ENCODE measurements at places on chromosomes 2 and 18.
A peak's percentile ranks its signal among the peaks of the same experiment; 100 is the strongest.

GRCh38 chr2:218732761-218733158 is 22.1 kb downstream of the TTLL4 start:
- no peak for DNase-seq

DNA sequence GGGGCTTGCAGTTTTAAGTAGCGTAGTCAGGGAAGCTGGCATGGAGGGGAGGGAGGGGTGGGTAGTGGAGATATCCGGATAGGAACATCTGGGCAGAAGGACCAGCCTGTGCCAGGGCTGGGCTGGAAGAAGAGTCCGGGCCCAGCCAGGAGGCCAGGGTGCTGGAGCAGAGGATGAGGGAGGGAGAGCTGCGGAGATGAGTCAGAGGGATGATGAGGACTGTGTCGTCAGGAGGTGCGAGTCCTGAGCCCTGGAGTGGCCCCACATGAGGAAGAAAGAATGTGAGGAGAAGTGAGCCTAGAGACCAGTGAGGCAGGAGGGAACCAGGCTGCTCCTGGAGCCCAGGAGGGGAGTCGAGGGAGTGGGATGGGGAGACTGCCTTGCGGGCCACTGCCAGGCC is 82.4 kb downstream of the CTIF start:
- no peak for DNase-seq

DNA sequence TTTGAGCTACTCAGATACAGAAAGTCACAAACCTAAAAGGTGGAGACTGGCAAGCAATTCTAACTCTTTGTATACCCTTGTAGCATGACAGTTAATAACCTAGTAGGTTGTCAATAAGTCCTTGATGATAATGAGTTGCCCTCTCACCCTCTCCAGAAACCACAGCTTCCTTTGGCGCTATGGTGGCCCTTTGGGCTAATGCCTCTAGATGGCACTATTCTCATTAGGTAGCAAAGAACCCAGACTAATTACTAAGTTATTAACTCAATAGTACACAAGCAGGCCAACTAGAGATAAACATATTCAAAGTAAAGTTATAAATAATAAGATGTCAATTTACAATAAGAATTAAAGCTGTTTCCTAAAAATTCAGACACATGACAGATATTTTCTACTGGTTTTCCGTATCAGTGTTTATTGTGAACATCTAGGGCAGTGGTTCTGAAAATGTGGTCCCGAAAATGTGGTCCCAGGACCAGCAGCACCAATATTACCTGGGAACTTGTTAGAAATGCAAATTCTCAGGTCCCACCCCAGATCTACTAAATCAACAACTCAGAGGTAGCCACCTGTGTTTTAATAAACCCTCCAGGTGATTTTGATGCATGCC is 41.1 kb downstream of the LDAH start:
- DNase-seq = no peak

- DNase-seq = no peak
Observed at GRCh38 chr2:235141411-235142128, 189.8 kb downstream of the SH3BP4 start.

- DNase-seq = no peak
Observed at GRCh38 chr2:212919238-212919637, 232.2 kb downstream of the IKZF2 start.

GRCh38 chr18:76489081-76489480 is 6.0 kb downstream of the ZNF516 start:
- DNase-seq = no peak

DNA sequence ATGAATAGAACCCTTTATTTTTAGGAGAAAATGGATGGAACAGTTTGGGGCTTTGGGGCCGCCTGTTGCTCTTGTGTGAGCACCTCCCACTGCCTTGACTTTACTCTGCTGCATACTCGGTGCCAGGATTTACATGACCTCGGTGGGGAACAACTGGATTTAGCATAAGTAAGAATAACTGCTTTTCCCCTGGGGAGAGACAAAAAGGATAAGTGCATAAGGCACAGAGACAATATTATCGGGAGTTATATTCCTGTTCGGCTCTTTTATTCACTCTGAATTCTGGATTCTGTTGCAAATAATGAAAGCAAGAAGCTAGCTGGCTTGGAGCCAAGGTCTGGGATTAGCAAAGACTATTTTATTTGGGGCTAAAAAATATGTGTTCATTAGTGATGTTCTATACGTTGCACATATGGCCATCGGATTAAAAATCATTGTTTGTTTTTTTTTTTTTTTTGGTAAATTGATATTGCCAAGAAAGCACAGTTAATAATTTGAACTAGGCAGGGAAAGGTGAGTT is 69.8 kb downstream of the CYBRD1 start:
- no peak for DNase-seq

DNA sequence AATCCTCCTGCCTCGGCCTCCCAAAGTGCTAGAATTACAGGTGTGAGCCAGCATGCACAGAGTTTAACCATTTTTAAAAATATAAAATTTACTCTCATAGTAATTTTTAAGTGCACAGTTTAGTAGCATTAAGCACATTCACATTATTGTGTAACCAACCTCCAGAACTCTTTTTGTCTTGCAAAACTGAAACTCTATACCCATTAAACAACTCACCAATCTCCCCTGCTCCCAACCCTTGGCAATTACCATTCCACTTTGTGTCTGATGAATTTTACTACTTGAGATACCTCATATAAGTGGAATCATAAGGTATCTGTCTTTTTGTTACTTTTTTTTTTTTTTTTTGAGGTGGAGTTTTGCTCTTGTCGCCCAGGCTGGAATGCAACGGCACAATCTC is 112.5 kb downstream of the BMPR2 start:
- DNase-seq = no peak

GRCh38 chr2:241933179-241933911 is 63.8 kb downstream of the RTP5 start:
- DNase-seq = no peak

DNA sequence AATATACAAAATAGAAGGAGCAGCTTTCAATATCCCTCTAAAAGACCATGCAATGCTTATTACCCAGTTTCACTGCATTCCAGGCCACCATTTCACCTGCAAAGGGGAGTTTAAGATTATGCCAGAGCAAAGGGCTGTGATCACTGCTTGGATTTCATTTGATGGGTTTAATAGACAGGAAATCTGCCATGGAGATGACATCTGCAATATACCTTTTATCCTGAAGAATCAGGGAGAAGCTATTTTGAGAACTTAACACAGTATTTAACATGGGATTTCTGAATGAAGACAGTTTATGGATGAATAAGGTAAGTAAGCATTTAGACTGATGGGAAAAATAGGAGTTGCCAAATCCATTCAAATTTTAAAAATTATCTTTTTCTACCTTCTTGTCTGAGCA is 303.0 kb upstream of the SLC8A1 start:
- DNase-seq = no peak

- no peak for DNase-seq
Observed at GRCh38 chr18:9766076-9766481, 58.0 kb downstream of the RAB31 start.

- DNase-seq = no peak
Observed at GRCh38 chr18:55497825-55498403, 90.1 kb downstream of the TCF4 start.

GRCh38 chr2:144516981-144517865 is 2.7 kb downstream of the ZEB2 start:
- DNase-seq = peak; percentile 66

- DNase-seq = no peak
Observed at GRCh38 chr18:11885278-11885947, 22.7 kb downstream of the MPPE1 start.

DNA sequence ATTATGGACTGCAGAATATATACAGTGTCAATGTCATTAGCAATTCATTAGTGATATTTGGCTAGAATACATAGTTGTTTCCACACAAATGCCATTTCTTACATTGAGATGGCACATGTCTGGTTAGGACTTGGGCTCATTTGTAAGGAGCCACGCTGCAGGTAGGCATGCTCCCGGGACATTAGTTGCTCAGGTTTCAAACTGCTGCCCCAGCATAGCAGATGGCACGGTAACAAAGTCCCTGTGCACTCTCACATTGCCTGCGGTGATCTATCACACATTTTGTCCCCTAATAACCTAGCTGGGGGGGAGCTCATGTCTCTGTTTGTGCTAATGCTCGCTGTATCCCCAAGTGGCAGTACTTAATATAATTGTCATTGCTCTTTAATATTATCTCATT is 185.1 kb downstream of the NEDD4L start:
- no peak for DNase-seq

DNA sequence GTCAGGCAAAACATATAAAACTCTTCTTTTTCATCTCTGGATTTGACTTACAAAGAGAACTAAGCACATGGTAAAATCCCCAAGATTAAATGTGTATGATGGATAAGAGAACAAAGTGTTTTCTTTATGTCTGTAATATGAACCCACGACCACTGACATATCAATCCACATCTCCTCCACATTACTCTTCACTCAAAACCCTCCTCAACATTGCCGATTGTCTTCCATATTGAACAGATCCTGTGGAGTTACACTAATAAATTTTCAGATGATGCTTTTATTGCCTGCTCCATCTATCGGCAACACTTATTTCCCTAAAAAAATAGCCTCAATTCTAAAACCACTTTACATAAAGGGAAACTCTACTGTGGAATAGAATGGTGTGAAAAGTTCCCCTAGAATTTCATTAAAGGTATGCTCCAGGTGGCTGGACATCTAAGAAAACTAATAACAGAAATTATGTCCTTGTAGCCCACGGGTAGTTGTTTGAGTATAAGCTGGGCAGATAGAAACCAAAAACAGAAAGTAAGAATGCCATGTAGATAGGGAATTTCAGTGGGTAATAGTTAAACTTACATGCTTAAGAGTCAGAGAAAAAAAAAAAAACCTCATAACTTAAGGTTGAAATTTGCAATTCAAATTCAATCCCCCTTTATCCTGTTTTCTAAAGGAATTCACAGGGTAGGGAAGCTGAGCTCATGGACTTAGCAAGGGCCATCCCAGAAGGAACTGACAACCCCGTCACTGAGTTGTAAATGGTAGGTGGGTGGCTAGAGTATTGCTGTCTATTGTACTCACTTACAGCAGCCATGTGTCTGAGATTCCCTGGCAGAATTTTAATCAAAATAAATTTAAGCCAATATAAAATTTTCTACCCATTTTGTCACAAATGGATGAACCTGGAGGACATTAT is 305.4 kb upstream of the LYPD1 start:
- no peak for DNase-seq

DNA sequence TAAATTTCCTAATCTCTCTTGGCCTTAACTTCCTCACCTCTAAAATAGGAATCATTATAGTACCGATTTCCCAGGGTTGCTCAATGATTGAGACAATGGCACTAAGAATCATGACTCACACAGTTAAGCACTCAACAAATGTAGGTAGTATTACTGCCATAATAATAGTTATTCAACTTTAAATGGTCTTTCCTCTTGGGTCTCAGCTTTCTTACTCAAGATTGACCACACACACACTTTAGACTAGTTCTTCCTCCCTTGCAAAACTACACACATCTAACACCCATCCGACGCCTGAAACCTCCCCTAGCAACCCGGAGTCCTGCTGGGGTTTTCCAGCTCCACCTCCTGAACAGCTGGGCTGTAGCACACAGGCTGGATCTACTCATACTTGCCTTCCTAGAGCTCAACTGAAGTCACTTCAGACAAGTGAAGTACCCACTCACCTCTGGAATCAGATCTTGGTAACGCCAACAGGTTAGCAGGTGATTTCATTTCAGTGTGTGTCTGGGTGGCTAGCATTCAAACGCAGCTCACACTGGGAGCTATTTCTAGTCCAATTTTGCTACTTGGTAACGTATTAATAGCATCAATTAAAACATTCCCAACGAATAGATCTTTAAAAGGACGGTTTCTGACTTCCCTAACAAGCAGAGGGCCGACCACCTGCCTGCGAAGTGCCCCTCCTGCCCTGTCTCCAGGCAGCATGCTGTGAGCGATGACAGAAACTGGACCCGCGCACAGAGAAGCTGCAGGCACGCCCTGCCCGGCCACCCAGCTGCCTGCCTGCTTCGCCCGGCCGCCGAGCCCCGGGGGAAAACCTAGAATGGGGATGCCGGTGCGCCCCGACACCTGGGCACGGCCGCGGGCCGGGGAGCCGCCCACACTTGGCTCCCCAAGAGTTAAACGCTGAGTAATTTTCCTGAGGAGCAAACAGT is 1.1 kb downstream of the UXS1 start:
- DNase-seq = peak; percentile 46

- no peak for DNase-seq
Observed at GRCh38 chr18:5237083-5237722, 40.1 kb upstream of the AKAIN1 start.

DNA sequence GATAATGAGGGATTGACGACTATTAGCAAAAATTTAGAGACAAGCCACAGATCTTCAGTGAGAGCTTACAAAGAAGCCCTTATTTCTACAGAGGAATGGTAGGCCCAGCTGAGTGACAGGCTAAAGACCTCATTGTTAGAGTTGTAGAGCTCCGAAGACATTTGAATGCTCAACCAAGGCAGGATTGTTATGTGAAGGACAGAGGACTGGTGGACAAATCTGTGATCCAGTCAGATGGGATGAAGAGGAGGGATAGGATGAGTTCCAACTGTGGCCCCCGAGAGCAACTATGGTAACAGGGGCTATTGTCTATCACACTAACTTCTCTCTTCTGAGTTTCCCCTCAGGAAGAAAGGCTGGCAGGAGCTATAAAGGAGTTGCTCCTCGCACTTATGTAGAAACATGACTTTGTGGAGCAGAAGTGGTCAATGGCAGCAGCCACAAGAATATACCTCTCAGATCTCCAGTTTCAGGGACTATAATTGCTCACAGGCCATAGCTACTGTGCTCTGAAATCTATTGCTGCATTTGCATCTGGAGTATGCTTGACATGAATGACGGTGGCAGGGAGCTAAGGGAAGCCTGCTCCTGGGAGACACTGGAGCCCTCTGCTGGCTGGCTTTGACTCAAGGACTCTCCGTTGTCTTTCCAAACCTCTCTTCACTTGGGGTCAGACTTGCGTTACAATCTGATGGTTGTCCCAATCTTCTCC is 50.3 kb upstream of the GREB1L start:
- DNase-seq = no peak

DNA sequence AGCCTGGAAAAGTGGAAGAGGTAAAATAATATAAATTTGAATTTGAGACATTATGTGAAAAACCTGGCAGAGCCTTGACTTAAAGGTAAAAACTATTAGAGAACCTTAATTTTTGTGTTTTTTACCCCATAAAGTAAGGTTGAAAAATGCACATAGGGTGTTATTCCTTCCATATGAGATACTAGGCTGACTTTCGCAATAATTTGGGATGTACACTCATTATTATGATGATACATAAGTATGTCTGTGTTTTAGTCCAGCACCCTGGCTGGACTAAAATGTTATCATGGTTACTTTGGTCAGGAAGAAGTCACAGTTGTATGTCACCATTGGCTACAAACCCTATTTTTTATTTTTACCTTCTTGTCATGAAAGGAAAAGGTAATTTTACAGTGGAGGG is 19.8 kb downstream of the NEMP2 start:
- no peak for DNase-seq

Measured in activated T-cell treated with anti-CD3 and anti-CD28 coated beads, Interleukin-2, amount 50 U/mL, for 1 hour (primary cell).